ENCODE measurements at places on chromosomes 13 and 19. TPM values are rescaled to one million over a fixed set of nuclear protein-coding genes. Genes with fewer than 3 reads are reported as not detected.

Gene ZNF93
- 27.5 TPM for total RNA-seq

Gene RPL28
- 472 TPM for total RNA-seq

Gene KLK4
- not detected for total RNA-seq

Gene ZIK1
- total RNA-seq, result 28.7 TPM

Gene ACTMAP
- 2.6 TPM for total RNA-seq
